ENCODE measurements at places on chromosomes 2 and 18.

- DNase-seq, result no peak
Measured at GRCh38 chr2:238434846-238435751, 8.4 kb downstream of the ASB1 start.

GRCh38 chr2:168583710-168584521 lies 127.8 kb downstream of the CERS6 start:
- DNase-seq, result no peak

- no peak for DNase-seq
Measured at GRCh38 chr2:176542476-176542875, 273.2 kb downstream of the MTX2 start.

- no peak for DNase-seq
Measured at GRCh38 chr18:24381126-24381525, 16.5 kb downstream of the OSBPL1A start.

GRCh38 chr2:57160976-57161375 lies 885.6 kb upstream of the VRK2 start:
- DNase-seq, result no peak

DNA sequence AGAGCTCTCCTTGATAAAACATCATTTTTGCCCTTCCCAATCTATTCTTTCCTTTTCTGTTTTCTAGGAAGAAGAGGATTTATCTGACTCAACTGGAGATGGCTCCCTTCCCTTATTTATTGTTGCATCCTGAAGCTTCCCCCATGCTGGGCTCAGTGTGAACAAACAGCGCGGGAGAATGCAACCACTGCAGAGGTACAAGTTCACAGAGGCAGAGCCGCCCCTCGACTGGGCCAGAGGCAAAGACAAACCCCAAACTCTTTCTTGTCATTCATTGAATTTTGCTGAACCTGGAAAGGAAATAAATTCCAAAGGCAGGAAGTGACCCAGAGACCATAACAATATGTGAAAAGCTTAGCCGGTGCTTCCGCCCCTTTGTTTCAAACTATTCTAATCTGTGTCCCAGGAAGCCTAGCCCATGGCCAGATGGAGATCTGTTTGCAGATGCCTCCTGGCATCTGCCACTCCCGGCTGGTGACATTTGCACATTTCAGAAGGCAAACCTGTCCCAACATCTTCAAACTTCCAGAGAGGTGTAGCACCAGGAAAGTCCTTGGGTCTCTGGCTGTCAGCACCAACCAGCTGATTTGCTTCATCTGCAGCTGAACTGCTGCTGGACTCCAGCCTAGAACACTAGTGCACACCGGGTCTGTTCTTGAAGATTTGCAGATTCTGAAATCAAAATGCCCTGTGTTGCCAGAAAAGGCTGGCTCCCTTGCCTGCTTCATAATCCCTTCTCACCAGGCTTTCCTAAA lies 79.4 kb upstream of the MAP4K3 start:
- DNase-seq, result no peak

- no peak for DNase-seq
Measured at GRCh38 chr2:15906778-15907177, 33.6 kb upstream of the MYCN start.

DNA sequence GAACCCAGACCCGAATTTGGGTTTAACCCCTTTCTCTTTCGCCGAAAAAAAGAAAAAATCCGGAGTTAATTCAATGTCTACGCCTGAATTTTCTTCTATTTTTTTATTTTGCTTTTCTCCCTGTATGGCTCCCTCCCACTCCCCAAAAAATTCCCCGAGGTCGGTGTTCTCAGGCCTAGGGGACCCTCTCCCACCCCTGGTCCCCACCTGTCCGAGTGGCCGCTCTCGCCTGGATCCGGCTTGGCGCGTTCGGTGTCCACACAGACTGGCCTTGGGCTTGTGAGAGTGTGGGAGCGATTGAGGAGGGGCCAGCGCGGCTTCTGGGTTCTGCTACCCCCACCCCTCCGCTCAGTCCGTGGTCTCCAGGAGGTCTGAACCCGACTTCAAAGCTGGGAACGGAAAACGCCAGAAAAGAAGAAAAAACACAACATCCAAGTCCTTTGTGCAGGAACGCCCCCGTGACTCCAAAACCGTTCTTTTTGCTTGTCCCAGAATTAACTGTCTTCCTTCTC lies 5.7 kb upstream of the EN1 start:
- no peak for DNase-seq

GRCh38 chr2:101516823-101517690 lies 42.1 kb upstream of the RFX8 start:
- DNase-seq, result peak; percentile 37

- no peak for DNase-seq
Measured at GRCh38 chr2:82330155-82330554, 2025.6 kb upstream of the LRRTM1 start.

GRCh38 chr2:100548771-100549170 lies 14.0 kb upstream of the PDCL3 start:
- DNase-seq, result no peak

- no peak for DNase-seq
Measured at GRCh38 chr18:48454261-48454757, 45.1 kb upstream of the ZBTB7C start.

- DNase-seq, result no peak
Measured at GRCh38 chr2:28627722-28628480, 123.7 kb upstream of the PPP1CB start.

- no peak for DNase-seq
Measured at GRCh38 chr2:210063306-210063705, 60.9 kb downstream of the RPE start.

- no peak for DNase-seq
Measured at GRCh38 chr2:163471947-163472346, 263.9 kb downstream of the FIGN start.

Data from stimulated activated CD4-positive, alpha-beta T cell treated with anti-CD3 and anti-CD28 coated beads, Interleukin-1b, Interleukin-23, amount 100 ng/mL, for 48 hours (primary cell).